ENCODE measurements at places on chromosomes 4 and X.

GRCh38 chr4:139918591-139918990, 235.4 kb downstream of the MAML3 start:
- no peak for DNase-seq

DNA sequence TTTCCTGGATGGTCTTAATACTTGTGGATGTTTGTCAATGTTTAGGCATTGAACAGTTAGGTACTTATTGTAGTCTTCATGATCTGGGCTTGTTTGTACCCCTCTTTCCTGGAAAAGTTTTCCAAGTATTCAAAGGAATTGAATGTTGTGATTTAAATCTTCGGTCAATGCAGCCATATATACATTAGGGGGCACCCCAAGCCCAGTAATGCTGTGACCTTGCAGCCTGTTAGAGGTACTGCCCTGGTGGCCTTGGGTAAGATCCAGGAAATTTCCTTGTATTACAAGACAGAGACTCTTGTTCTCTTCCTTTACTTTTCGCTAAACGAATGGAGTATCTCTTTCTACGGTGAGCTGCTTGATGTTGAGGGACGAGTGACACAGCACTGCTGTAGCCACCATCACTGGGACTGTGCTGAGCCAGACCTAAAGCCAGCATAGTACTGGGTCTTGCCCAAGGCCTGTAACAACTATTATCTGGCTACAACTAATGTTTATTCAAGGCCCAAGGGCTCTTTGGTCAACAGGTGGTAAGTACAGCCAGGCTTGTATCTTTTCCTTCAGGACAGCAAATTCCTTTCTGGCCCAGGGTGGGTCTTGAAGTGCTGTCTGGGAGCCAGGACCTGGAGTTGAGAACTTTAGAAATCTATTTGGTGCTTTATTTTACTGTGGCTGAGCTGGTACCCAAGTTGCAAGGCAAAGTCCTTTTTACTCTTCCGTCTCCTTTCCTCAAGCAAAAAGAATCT, 118.3 kb upstream of the ATOH1 start:
- no peak for DNase-seq

GRCh38 chrX:12421918-12422317, 283.6 kb downstream of the FRMPD4 start:
- no peak for DNase-seq

DNA sequence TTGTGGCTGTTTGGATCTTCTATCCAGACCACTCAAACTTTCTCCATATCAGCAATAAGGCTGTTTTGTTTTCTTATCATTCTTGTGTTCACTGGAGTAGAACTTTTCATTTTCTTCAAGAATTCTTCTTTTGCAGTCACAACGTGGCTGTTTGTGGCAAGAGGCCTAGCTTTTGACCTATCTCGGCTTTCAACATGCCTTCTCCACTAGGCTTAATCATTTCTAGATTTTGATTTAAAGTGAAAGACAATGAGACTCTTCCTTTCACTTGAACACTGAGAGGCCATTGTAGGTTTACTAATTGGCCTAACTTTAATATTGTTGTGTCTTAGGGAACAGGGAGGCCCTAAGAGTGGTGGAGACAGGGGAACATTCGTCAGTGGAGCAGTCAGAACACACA, 19.1 kb downstream of the FGF2 start:
- no peak for DNase-seq

DNA sequence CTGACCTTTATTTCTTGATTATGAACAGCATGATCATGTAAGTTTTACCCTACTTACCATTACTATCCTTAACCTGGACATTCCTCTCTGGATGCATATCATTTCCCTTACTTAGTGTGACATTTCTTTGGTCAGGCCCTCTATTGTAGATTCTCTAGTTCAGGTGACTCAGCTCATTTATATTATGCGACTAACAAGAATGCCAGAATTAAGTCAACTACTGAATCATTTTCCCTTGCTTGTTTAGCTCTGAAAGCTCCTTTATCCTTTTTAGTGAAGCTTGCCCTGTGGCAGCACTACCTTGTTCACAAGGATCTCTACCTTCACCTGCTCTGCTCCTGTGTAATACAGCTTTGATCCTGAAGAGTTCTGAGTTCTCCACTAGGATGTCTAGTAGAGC, 15.1 kb upstream of the UGT2B17 start:
- no peak for DNase-seq

DNA sequence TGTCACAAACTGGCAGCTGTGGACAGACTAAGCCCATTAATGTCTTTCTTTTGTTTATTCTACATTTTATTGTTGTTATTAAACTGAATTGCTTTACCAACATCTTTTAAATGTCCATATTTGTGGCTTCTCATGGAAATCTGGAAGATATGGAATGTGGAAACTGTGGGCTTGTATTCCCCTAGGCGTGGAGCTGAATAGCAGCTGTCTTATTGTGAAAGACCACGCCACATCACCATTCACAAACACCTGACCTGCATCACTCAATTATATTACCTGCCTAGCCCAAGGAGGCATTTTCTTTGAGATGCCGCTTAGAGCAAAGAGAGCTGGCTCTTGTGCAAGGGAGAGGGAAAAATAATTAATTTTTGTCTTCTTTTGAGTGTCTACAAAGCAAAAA, 96.9 kb upstream of the GPRIN3 start:
- no peak for DNase-seq

DNA sequence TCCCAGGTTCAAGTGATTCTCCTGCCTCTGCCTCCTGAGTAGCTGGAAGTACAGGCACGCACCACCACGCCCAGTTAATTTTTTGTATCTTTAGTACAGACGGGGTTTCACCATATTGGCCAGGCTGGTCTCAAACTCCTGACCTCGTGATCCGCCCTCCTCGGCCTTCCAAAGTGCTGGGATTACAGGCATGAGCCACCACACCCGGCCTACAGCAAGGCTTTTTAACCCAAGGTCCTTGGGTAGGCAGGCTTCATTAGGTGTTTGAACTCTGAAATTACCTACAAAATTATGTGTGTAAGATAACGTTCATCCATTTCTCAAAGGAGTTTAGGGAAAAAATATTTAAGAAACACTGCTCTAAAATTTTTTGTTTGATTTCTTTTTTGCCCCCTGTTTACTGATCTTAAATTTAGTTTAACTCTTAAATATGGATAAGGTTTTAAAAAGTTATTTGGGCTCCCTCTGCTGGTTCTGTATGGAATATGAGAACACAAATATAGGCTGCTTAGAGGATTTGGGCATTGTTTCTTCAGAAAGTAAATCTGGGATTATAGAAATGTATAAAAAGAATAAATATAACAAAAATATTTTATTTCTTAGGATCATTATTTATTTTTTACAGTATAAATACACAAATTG, 92.8 kb downstream of the CBR4 start:
- no peak for DNase-seq

GRCh38 chrX:39874202-39874816, 223.4 kb downstream of the BCOR start:
- DNase-seq, result no peak

- no peak for DNase-seq
Measured at GRCh38 chr4:156672492-156673305, 298.9 kb downstream of the PDGFC start.

DNA sequence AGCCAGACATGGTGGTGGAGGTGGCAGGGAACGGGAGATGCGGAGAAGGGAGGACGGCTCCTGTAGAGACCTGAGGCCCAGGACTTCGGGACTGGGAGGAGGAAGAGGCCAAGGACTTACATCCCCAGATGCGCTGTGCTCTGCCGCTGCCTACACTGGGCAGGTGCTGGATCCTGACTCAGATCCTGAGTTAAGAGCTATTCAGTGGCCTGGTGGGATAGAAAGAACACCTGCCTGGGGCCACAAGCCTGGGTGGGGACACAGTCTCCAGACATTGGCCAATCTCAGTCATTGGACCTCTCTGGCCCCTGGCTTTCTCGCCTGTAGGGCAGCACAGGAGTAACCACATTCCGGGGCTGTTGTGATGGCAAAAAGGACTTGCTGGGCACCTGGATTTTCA, 10.9 kb upstream of the MSX1 start:
- DNase-seq, result peak; percentile 52

- no peak for DNase-seq
Measured at GRCh38 chr4:40419231-40419912, 84.2 kb downstream of the CHRNA9 start.

- no peak for DNase-seq
Measured at GRCh38 chrX:71081330-71082123, 13.4 kb upstream of the SNX12 start.

GRCh38 chr4:58138786-58139668, 1028.8 kb upstream of the IGFBP7 start:
- DNase-seq, result no peak

- no peak for DNase-seq
Measured at GRCh38 chrX:27619975-27620374, 29.8 kb downstream of the DCAF8L2 start.

DNA sequence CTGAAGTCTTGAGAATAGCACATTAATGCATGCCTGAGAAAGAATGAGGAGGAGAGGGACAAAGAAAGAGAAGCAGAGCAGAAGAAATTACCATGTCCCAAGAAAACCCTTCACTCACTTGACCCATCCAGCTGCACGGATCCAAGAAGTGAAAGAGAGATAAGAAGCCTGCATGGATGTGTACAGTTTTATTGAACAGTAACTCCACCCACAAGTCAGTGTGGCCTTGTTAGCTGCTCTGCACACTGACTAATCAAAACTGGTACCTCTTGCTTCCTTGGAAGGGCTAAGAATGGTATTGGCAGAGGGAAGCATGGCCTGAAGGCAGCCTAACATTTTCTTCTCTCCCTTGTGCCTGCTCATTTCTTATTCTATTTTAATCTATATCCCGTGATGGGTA, 163.9 kb downstream of the SLC7A11 start:
- DNase-seq, result no peak

DNA sequence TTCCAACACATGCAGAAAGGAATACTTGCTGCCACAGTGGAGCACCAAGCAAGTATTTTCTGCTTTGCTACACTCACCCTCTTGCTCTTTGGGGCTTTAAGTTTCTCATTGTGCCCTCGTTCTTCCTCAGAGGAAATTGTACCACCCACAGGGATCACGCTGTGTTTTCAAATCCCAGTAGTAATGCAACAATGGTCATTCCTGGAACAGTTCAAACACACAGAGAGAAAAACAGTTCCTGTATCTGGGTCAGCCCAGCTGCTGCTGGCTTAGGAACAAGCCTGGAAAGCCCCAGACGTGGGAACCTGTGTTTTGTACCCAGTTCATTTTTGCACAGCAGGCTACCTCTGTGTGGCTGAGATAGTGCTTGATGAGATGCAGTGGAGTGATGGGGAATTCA, 907.8 kb downstream of the STPG2 start:
- no peak for DNase-seq

DNA sequence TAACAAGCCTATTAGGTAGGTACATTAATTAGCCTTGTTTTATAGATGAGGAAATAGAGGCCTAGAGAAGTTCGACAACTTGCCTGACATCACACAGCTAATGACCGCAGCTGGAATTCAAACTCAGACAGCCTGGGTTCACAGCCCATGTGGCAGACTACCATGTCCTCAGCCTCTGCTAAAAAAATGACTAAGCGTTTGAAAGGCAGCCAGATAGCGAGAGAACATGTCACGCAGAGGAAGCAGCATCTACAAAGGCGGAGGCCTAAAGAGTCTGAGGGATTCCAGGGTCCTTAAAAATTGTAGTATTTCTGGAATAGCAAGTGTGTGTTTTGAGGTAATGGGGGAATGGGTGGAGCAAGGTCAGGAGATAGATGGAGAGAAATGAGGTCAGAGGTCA, 33.2 kb upstream of the BMP15 start:
- DNase-seq, result no peak

GRCh38 chr4:84220990-84221389, 278.1 kb downstream of the NKX6-1 start:
- DNase-seq, result no peak

DNA sequence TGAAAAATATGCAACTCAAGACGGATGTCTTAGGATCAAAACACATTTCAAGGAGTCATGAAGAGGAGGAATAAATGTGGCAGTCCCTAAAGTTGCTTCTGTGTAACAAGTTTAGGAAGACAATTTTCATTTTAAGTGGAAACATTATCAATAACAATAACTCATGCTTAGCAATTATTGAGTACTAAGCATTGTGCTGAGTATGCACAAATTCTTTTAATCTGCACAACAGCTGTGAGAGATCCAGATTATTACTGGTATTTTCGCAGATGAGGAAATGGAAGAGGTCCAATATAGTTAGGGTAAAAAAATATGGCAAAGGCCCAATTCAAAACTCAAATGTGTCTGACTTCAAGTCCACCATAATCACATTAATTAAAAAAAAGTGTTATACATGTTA, 2.9 kb upstream of the TEX13B start:
- no peak for DNase-seq

GRCh38 chrX:312621-313331, 5.8 kb downstream of the GTPBP6 start:
- DNase-seq, result peak; percentile 50

- DNase-seq, result no peak
Measured at GRCh38 chrX:21993265-21993664, 38.9 kb upstream of the PHEX start.

GRCh38 chrX:123731258-123731986, 1.4 kb downstream of the THOC2 start:
- no peak for DNase-seq
